ENCODE measurements at places on chromosomes 7 and 10.

DNA sequence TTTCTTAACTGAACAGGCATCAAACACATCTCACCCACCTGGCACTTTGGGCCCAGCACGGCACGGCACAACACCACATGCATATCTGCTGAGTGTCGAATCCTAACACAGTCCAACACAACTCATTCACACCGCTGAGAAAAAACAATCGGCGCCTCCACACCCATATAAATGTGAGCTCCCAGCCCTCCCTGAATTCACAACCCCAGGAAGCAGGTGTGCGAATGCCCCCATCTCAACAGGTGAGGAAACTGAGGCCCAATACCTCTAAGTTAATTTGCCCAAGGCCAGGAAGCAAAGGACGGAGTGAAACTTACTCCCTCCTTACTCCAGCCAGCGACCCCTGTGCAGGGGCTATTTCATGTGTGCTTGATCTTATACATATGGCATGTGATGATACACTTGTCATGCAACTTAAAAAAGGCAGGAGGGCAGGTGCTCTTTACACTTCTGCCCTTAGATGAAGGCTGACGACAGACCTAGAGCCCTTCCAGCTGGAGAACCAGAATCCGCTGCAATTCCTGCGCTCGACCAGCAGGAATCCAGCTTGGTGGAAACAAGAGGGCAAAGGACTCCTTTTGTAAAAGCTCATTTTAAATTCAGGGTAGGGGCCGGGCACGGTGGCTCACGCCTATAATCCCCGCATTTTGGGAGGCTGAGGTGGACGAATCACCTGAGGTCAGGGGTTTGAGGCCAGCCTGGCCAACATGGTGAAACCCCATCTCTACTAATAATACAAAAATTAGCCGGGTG lies 116.0 kb downstream of the LARP4B start:
- no peak for DNase-seq

DNA sequence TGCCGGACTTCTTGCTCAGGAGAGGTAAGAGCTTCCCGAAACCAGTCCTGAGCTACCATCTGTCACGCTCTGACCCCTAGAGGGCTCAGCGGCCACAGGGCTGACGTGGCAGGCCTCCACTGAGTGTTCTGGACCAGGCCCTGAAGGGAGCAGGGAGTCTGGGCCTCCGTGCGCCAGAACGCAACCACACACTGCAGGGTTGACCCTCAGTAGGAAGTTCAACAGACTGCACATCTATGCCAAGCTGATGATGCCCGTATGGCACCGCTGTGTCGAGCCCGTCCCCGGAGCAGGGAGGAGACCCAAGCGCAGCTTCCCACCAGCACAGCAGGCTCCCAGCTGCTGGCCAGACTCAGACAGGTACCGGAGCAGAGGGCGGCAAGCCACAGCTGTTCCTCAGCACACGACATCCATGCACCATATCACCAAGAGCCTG lies 39.2 kb downstream of the CAMK2B start:
- no peak for DNase-seq

DNA sequence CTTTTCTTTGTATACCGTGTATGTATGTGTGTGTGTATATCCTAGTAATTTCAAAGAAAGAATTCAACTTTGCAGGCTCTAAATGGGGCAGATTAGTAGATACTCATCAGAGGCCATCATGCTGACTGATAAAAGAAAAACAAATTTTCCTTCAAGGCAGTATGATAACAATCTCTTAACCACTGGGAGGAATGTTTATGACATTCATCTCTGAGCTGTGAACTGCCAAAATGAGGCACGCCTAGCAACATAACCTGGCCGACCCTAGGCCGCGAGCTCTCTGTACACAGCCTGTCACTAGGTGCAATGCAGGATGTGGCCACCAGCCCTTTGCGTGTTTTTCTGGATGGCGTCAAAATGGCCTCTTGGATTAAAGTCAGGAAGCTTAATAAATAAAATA lies 343.7 kb upstream of the GALNT17 start:
- DNase-seq, result no peak

DNA sequence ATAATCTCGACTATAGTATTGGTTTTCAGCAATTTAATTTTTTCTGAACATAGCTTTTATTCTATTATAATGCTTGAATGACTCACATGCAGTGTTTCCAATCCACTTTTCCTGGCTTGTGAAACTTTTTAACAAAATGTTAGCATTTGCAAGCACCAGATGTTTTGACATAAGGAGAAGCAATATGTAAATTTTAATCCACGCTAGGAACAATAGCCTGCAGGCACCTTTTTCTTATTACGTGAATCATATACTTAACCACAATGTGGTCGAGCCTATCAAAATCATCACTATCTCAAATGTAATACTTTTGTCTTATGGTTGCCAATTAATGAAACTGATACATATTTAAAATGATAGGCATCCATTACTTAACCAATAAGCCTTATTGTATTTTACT lies 97.1 kb downstream of the TFEC start:
- DNase-seq, result no peak

DNA sequence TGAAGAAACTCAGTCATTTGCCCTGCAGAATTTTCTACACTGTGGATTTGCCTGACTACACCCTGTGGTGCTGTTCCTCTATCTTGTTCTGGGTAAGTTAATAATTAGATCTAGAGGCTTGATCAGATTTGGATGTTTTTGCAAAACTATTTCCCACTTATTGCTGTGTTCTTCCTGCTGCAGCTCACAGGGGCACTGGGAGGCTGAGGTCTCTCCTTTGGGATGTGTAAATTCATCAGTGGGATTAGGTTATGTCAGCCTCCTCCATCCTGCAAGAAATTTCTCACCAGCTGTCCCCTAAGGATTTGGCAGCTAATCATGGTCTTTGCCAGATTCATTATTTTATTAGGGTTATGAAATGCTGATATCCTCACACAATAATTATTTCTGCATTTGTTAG lies 148.1 kb upstream of the ZNF32 start:
- DNase-seq, result no peak

- no peak for DNase-seq
These were observed 100.4 kb upstream of the DDC start for GRCh38 chr7:50665403-50666123.

GRCh38 chr10:80648106-80648505 lies 110.4 kb downstream of the SH2D4B start:
- DNase-seq, result no peak

DNA sequence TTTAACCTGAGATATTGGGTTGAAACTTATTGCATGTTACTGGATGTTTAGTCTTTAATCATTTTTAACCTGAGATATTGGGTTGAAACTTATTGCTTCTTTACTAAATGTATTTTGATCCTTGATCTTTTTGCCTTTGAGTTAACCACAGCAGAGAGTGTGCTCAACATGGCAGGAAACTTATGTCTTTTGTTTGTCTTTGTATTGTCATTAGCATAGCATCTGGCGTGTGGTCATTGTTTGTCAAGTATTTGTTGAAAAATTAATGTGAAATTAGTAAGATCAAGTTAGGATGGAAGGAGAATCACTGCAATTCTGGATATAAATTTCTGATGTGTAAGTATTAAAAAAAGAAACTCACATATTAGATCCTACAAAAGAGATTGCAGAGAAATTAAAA lies 8.2 kb downstream of the MRC1 start:
- DNase-seq, result no peak

GRCh38 chr10:81569488-81569887 lies 305.5 kb upstream of the NRG3 start:
- no peak for DNase-seq

GRCh38 chr7:37369906-37370305 lies 78.8 kb downstream of the ELMO1 start:
- no peak for DNase-seq

DNA sequence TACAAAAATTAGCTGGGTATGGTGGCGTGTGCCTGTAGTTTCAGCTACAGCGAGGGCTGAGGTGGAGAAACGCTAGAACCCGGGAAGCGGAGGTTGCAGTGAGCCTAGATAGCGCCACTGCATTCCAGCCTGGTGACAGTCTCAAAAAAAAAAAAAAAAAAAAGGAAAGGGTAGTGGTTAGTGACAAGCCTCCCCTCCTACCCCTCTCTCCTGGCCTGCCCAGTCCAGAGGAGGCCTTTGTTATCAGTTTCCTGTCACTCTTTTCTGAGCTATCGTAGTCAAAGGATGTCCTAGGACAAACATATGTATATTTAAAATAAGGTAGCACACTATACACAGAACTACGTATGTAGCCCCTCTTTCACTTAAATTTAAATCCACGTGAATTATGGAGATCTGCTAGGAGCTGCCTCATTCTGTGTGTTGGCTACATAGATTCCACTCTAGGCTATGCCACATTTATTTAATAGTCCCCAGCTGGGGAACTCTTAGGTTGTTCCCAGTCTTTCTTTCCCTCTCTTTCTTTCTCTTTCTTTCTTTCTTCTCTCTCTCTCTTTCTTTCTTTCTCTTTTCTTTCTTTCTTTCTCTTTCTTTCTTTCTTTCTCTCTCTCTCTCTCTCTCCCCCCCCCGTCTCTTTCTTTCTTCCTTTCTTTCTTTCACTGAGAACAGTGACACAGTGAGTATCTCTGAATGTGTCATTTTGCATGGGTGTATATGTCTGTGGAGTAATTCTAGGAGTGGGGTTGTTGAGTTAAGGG lies 3.9 kb downstream of the TSPAN15 start:
- no peak for DNase-seq

DNA sequence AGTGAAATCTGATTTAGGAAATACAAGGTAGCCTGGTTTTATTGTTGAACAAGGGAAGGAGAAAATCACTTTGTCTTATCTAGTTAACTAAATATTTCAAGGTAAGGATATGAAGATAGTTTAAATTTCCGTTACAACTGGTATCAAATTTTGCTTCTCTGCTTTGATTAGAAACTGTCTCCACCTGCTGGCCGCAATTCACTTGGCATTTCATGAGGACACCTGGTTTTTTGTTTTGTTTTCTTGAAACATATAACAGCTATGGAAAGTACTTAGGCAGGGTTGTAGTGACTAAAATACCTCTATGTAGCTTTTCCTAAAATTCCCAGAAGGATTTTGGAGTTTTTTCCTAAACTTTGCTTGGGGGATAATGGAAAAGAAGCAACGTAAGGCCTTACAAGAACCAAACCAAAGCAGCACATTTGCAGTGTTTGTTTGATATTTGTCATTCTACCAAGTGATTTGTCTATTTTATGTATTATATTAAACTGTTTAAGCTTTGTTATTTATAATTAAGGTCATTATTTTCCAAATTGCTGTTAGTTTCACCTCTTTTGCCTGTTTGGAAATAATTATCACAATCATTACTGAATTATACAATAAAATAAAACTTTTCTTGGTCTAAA lies 73.6 kb downstream of the AHCYL2 start:
- no peak for DNase-seq

DNA sequence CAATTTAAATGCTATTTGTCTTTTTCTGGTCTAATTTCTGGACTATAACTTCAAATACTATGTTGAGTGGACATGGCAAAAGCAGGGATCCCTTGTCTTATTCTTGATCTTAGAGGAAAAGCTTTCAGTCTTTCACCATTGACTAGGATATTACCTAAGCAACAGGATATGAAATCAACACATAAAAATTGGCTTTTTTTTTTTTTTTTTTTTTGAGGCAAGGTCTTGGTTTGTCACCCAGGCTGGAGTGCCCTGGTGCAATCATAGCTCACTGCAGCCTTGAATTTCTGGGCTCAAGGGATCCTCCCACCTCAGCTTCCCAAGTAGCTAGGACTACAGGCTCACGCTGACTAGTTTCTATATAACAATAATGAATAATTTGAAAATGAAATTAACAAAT lies 90.8 kb downstream of the JMJD1C start:
- no peak for DNase-seq

GRCh38 chr10:95268438-95268837 lies 22.4 kb downstream of the PDLIM1 start:
- no peak for DNase-seq

Measured in stimulated activated CD4-positive, alpha-beta T cell treated with anti-CD3 and anti-CD28 coated beads, TNF-alpha, amount 100 ng/mL, for 1 hour (primary cell).